Astrocyte (in vitro differentiated cells and primary cell): ENCODE measurements at places on chromosomes 6 and 20.

DNA sequence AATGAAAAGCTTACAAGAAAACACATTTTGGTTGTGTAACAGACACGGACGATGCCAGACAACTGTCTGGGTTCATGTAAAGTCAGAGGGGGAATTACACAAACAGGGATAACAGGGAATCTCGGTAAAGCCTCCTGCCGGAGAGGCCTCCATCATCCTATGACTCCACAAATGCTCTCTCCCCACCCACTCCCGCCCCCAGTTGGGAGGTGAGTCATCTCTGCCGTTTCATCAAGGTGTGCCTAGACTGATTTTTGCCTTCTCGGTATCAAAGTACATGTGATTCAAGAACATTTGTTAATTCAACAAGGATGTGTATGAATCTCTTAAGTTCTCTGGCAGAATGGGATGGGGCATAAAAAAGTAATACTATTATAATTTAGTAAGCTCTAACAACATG lies 304.9 kb upstream of the PRDM1 start:
- no peak for DNase-seq

GRCh38 chr20:910132-910869 lies 5.8 kb downstream of the ANGPT4 start:
- DNase-seq = no peak

GRCh38 chr20:40813708-40814630 lies 124.9 kb upstream of the MAFB start:
- no peak for DNase-seq

DNA sequence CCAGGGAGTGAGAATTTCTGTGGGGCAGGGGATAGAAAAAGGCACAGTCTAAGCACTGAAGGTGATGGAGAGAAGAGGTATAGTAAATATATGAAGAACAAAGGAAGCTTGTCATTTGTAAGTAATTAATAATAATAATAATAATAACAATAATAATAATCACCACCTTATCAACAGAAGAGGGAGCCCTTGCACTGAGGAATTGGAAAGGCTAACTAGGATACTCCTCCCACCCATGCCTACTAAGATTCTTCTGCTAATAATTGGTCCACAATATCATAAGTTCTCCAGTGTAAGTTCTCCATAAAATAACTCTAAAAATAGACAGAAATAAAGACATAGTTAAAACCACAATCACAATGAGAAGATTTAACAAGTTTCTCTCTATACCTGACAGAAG lies 912 bp upstream of the OR12D3 start:
- DNase-seq = no peak

GRCh38 chr20:431012-431904 lies 23.2 kb downstream of the RBCK1 start:
- peak; percentile 52 for DNase-seq

GRCh38 chr6:73520688-73521350 lies at the start of gene EEF1A1:
TSS of gene EEF1A1 (minus strand) at chr6:73521032. CDS start at chr6:73520026, 1,006 bp downstream.
- DNase-seq = peak; percentile 100

GRCh38 chr20:6746901-6747609 lies 20.4 kb upstream of the BMP2 start:
- DNase-seq = no peak

- no peak for DNase-seq
These were observed 49.1 kb downstream of the FOXF2 start for GRCh38 chr6:1438471-1438881.

- no peak for DNase-seq
These were observed 252.7 kb downstream of the DHX35 start for GRCh38 chr20:39214828-39215227.

DNA sequence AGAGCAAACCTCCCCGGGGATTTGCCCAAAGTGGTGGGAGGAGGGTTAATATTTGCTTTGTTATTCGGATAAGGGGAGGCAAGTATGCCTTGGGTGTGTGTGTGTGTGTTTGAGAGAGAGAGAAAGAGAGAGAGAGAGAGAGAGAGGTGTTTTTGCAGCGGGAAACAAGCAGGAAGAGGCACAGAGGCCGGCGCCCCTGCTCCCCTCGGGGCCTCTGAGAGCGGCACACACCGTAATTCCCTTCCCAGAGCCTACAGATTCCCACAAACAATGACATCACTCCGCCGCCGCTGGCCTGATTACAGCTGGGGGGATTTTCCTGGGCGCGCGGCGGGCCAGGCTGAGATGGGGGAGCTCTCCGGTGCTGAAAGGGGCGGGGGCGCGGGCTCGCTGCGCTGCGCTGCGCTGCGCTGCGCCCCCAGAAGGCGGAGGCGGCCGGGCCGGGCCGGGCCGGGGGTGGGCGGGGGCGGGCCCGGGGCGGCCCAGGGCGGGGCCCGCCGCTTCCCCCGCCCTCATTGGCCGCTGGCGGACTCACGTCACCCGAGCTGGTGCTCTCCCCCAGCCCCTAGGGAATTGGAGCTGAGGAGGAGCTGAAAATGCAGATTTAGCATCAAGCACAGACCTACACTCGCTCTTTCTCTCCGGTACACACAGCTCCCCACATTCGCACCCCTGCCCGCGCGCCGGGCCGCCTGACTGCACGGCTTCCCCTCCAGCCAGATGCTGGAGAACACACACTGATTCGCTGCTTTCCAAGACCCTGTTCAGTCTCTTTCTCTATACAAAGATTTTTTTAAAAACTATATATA lies at the start of gene PCSK2:
Gene PCSK2 (plus strand): TSS at position 631 of the 809 bp plus-strand sequence. CDS start 266 bp downstream, outside the sequence.
- peak; percentile 34 for DNase-seq

- no peak for DNase-seq
These were observed 44.3 kb downstream of the JARID2 start for GRCh38 chr6:15290067-15290680.

GRCh38 chr20:50693001-50693400 lies 1.7 kb upstream of the RIPOR3 start:
- DNase-seq = no peak

DNA sequence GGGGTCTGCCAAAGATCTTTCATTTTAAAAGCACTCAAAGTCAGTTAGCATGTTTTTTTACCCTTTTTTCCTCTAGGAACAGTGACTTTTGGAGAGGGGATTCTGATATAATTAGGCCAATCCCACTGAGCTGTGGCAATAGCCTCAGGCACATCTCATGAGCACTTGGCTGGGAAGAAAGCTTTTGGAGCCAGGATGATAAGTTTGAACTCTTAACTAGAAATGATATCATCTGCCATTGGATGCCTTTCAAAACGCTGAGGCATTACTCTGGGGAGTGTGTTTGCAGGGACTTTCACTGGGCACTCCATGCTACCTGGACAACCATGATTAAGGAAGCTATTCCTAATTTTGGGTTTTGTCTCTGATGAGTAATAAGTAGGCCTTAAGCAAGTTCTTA lies 3.7 kb downstream of the SCGN start:
- no peak for DNase-seq

DNA sequence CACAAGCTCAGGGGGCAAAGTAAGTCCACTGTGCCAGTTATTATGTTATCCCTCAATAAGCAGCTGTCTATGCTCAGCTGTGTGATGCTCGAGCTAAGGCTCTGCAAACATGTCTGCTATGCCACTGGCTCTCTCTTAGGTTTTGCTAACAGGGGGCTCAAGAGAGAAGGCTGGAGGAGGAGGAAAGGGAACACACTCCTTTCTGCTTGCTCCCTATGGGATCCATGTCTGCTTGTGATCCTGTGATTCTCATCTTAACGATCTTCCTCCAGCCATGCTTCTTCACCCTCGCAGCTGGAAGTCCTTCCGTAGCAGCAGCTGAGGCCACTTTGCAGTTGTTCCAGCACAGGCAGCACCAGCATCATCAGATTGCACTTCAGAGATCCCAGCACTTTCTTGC lies 37.0 kb upstream of the IGF2R start:
- no peak for DNase-seq

GRCh38 chr6:127864701-127865100 lies 36.2 kb downstream of the THEMIS start:
- DNase-seq = no peak

GRCh38 chr6:35142588-35143569 lies 1.7 kb upstream of the TCP11 start:
- DNase-seq = peak; percentile 18

DNA sequence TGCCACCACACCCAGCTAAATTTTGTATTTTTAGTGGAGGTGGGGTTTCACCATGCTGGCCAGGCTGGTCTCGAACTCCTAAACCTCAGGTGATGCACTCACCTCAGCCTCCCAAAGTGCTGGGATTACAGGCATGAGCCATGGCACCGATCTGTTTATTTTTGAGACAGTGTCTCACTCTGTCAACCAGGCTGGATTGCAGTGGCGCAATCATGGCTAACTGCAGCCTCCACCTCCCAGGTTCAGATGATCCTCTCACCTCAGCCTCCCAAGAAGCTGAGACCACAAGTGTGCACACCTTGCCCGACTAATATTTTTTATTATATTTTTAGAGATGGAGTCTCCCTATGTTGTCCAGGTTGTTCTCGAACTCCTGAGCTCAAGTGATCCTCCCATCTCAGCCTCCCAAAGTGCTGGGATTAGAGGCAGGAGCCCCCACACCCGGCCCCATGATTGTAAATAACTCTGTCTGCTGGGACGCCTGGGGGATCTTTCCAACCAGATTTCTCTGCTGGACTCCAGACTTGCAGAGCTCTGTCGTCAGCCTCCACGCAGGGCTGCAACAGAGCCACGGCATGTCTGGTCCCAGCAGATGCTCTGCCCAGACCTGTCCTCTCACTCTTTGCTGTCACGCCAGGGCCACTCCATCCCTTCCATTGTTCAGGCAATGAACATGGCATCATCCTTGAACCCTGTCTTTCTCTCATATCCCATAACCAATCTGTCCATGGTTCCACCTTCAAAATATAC lies 25.3 kb downstream of the SYNJ2 start:
- no peak for DNase-seq
